ENCODE measurements at places on chromosomes 4 and X. TPM values are rescaled to one million over a fixed set of nuclear protein-coding genes. Genes with fewer than 3 reads are reported as not detected.

Gene ZNF674
- total RNA-seq: 4.1 TPM

Gene BCAP31
- total RNA-seq: 321 TPM

Gene GAGE12C
- not detected for total RNA-seq

Gene CYBB
- not detected for total RNA-seq

Gene CT45A1
- total RNA-seq: not detected

Gene PAGE1
- total RNA-seq: not detected

Gene ENPEP
- 0.14 TPM for total RNA-seq

Gene TMSB15B
- 6.5 TPM for total RNA-seq

Gene CENPVL2
- not detected for total RNA-seq

Gene XAGE5
- not detected for total RNA-seq

Gene GUCY1B1
- total RNA-seq: 6.3 TPM

Gene TMEM185A
- total RNA-seq: 17.1 TPM

Gene FRMPD4
- total RNA-seq: 0.05 TPM

Gene SSX4B
- total RNA-seq: not detected

Gene MAGEC1
- total RNA-seq: not detected

Gene ZAR1
- not detected for total RNA-seq

Gene MAGEE1
- 0.68 TPM for total RNA-seq

Gene SOWAHB
- total RNA-seq: under 0.01 TPM

Gene PNPLA4
- total RNA-seq: 11.3 TPM

Gene CTAG2
- not detected for total RNA-seq

Gene SERTM2
- total RNA-seq: not detected

Gene BMP15
- total RNA-seq: not detected

Gene ZCCHC12
- total RNA-seq: under 0.01 TPM

Gene GAGE12D
- total RNA-seq: not detected

Gene TACC3
- 34.2 TPM for total RNA-seq

Gene ACTRT1
- not detected for total RNA-seq

Gene DACH2
- not detected for total RNA-seq

Gene RBM46
- not detected for total RNA-seq

Gene PAGE2B
- not detected for total RNA-seq

Gene MAGEC3
- total RNA-seq: not detected

Gene PDZD4
- total RNA-seq: 0.68 TPM

Measured in dermis blood vessel endothelial cell (primary cell).